CD4-positive, alpha-beta T cell treated with Interleukin-4 for 4 hours (primary cell): ENCODE measurements at places on chromosomes 16 and 17.

DNA sequence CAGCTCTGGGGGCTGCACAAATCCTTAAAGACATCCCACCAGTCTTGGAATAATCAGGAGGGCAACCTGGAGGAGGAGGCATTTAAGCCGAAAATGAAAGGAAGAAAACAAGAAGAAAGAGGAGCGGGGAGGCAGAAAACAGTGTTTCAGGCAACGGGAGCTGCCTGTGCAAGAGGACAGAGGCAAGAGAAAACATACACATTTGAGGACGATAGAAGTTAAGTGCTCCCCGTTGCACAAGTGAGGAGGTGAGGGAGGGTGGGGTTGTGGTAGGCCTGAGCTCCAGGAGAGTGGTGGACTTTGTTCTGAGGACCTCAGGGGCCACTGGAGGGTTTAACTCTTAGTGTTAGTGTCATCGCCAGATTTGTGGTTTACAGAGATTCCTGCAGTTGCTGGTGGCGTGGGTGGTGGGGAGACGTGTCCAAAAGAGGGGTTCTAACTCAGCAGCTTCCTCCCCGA lies 27.6 kb upstream of the CIBAR2 start:
- no peak for DNase-seq

DNA sequence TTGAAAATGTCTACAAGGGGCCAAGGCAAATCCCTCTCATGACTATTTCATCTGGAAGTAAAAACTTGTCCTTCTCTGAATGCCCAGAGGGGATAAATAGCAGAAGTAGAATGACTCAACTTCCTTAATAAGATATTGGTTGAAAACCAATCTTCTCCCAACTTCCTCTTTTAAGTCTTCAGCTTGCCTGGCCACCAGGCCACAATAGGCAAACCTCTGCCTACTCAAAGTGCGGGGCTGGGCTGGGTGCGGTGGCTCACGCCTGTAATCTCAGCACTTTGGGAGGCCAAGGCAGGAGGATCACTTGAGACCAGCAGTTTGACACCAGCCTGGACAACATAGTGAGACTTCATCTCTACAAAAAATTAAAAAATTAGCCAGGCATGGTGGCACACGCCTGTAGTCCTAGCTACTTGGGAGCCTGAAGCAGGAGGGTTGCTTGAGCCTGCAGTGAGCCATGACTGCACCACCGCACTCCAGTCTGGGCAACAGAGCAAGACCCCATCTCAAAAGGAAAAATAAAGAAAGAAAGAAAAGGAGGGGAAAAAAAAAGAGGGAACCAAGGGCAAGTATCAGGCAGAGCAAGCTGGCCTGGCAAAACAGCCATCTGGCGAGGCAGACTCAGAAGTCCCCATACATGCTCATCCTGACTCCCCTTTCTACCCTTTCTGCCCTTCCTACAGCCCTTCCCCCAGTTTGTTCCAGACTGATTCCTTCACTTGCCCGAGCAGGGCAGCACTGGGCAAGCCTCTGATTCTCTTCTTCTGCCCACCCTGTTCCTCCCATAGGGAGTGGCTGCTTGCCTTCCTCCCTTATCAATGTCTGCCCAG lies 20.6 kb downstream of the MAP3K14 start:
- DNase-seq = no peak

DNA sequence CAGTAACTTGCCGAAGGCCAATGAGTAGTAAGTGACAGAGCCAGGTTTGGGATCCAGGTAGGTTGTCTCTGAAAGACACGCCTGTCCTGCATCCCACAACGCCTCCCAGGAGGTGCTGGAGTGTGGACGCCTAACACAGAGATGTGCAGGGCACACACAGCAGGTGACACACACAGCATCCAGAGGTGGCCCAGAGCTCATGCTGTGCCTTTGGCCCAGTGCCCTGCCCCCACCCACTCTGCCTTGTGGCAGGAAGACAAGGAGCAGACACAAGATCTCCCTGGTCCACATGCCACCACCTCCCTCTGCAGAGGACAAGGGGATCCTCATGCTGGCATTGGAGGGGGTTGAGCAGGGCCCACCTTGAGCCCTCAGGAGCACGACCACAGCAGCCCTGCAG lies 14.7 kb upstream of the STH start:
- no peak for DNase-seq

- no peak for DNase-seq
These were observed 279.5 kb upstream of the ASIC2 start for GRCh38 chr17:33572615-33573014.

DNA sequence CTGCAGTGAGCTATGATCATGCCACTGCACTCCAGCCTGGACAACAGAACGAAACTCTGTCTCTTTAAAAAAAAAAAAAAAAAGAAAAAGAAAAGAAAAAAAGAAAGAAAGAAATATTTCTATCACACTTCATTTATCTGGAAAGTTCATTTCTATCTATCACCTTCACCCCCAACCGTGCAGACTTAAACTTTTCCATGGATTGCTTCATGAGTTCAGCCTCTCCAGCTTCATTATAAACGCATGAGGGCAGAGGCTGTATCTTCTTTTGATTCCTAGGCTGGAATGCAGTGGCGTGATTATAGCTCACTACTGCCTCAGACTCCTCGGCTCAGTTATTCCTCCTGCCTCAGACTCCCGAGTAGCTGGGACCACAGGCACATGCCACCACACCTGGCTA lies 28.2 kb downstream of the MRC2 start:
- no peak for DNase-seq

DNA sequence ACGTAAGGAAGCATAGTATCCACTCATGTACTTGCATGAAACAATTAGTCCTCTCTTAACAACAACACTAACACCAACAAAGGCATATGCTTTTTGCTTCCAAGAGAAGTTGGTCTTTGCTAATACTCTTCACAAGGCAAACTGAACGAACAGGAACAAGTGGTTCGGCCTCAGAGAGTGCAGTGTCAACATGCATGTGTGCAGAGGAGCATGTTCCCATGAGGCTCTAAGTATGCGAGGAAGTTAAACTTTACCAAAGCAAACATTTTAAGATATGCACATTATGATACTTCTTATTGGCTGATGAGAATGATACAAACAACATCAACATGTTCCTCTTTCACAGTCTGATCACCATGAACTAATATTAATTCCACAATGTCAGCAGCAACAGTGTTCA lies 285.3 kb upstream of the IRX5 start:
- DNase-seq = no peak

- DNase-seq = no peak
These were observed 9.8 kb upstream of the TNFSF12 start for GRCh38 chr17:7538891-7539545.

GRCh38 chr17:78555746-78556401 lies 21.3 kb downstream of the DNAH17 start:
- no peak for DNase-seq

DNA sequence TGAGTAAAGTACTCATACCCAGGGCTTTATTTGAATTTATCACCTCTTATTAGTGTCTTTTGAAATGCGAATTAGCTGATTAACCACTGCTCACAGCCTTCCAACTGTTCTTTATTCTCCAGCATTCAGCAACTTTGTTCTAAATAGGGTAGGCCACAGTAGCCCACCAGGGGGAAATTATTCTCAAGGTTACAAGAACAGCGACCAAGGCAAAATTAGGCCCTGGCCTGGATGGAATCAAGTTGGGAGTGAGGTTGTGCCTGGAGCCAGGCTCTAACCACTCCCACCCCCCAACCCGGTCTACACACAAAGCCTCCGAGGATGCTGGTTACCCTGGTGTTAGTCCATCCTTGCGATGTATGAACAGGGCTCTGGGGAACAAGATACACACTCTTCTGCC lies 245.5 kb downstream of the STX8 start:
- no peak for DNase-seq

GRCh38 chr17:82611140-82612058 lies 36.8 kb downstream of the WDR45B start:
- no peak for DNase-seq

DNA sequence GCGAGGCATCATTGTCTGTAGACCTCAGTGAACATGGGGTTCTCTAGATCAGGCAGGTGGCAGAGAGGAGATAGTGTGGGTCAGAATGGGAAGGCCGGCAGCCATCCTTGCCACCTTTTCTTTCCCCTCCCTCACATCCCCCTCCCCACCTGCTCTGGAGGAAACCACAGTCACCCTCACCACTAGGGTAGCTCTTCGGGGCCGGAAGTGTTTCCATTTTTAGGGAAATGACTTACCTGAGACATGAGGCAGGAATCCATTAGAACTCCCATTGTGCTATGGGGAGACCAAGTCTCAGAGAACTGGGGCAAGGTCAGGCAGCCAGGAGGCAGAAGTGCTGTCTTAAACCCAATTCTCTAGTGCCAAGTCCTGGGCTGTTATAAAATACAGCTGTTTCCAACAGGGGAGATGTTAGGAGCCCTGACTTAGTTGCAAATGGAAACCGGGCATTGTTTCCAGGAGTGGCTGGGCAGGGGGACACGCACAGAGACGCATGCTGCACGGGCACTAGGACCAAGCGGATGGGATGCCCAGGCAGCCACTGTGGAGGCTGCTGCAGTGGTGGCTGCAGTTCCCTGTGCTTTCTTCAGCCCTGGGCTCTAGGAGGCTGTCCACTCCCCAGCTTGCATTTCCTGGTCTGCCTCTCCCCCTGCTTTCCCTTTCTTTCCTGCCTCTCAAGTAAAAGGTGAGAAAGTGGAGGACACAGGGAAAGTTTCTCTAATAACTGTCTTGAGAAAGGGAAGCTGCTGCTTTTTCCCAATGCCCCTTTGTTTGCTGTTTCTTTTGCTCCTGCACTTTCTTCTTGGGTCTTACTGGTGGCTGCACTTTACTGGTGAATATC lies 2.8 kb downstream of the HAS3 start:
- DNase-seq = no peak

DNA sequence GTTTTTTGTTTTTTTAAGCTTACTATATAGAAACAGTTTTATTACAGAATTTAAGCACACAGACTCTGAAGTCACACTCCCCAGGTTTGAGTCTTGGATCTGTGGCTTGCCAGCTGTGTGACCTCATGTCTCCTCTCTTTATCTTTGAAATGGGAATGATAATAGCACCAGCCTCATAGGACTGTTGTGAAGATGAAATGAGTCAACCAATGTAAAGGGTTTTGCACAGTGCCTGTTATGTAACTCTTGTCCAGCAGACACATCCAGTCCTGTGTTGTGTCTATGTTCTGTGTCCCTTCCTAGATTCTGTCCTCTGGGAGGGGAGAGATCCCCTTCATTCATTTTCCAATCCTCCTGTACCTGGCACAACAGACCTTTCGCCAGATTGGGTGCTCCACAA lies 3.1 kb upstream of the CPD start:
- no peak for DNase-seq

DNA sequence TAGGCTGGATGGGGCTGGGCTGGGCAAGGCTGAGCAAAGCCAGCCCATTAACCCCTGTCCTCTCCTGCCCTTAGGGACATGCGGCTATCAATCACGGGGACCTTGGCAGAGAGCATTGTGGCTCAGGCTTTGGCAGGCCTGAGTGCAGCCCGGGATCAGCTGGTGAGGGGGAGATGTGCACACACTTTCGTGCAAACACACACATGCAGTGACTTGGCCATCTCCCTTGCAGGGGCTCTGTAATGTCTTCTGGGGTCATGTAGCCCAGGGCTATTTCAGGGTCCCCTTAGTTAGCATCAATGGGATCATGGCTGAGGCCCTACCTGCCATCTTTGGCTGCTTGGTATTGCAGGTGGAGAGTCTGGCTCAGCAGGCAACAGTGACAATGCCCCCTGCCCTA lies 6.9 kb downstream of the CARMIL2 start:
- DNase-seq = no peak

- no peak for DNase-seq
These were observed 34.8 kb downstream of the MPRIP start for GRCh38 chr17:17077101-17077500.

- DNase-seq = no peak
These were observed 184.9 kb downstream of the PARN start for GRCh38 chr16:14444979-14445810.

DNA sequence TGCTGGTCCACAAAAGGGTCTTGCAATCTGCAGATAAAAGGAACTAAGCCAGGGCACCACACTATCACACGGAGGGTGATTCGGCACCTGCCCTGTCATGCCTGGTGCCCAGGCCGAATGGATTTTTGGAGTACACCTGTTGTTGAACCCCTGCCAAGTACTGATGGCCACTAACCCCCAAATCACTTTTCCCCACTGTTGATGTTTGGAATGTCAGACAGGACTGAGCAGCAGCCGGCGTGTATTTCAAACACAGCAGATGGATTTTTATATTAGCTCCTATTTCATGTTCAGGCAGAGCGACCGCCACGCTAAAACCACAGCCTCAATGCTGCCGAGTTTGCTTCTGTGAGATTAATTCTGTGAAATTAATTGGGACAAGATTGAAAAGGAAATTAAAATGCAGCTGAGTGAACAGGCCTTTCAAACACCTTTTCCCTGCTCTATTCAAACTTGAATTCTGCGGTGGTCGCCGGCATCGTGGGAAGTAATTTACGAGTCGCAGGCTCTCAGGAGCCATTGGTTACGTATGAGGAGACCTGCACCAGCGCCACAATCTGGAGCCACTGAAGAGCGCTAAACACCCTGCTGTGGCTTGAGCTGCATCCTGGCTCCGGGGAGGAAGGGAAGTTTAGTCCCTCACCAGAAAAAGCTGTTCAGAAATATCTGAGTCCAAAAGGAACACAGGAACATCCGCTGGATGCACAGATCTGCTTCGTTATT lies 48.5 kb downstream of the SNX11 start:
- no peak for DNase-seq

- DNase-seq = no peak
These were observed 11.5 kb downstream of the SLC46A1 start for GRCh38 chr17:28394337-28395116.

GRCh38 chr16:50520451-50521245 lies 27.5 kb upstream of the NKD1 start:
- no peak for DNase-seq

GRCh38 chr17:42806249-42806648 lies 7.6 kb downstream of the CNTD1 start:
- no peak for DNase-seq

GRCh38 chr17:15648386-15648785 lies 28.9 kb upstream of the FBXW10B start:
- DNase-seq = no peak

DNA sequence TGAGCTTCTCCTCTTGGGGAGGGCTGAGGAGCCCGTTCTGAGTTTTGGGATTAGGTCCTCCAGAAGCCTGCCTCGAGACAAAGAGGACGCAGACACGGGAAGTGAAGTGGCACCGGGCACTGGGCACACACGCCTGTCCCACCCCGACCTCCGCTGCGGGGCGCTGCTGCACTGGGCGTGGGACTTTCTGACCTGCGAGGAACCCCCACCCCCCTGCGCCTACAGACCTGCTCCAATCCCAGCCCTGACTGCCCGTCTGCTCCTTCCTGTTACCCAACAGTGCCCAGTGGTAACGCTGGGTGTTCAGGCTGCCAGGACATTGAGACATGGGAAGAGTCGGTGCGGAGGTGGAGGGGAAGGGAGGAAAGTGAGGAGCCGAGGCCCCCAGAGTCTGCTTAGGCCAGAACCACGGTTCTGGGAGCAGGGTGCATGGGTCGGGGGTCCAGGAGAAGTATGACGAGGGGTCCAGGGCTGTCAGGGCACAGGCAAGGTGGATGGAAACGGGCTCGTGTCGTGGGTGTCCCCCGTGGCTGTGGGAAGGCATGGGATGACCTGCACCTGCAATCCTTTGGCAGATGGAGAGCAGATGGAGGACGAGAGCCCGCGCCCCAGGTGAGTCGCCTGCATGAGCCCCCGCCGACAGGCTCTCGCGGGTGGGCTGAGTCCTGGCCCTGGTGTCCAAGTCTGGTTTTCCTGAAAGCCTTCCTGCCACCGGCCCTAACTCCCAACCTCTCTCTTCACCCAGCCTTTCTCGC lies 112.0 kb upstream of the CREBBP start:
- DNase-seq = no peak
